ENCODE measurements at places on chromosomes 6 and 20. TPM values are rescaled to one million over a fixed set of nuclear protein-coding genes. Genes with fewer than 3 reads are reported as not detected.

The SLC4A11 gene
- total RNA-seq = 1.1 TPM

The FIG4 gene
- 9.1 TPM for total RNA-seq

The THBD gene
- total RNA-seq = not detected

The TBXT gene
- total RNA-seq = not detected

The LY6G5C gene
- total RNA-seq = 5.4 TPM

The GLP1R gene
- not detected for total RNA-seq

The CCR6 gene
- not detected for total RNA-seq

The CMTR1 gene
- 69.4 TPM for total RNA-seq

The CCN2 gene
- not detected for total RNA-seq

The FLOT1 gene
- 132 TPM for total RNA-seq

The AIF1 gene
- 70.2 TPM for total RNA-seq

The CYB5R4 gene
- 31.2 TPM for total RNA-seq

The VSTM2L gene
- not detected for total RNA-seq

The TP53TG5 gene
- total RNA-seq = 0.09 TPM

The C4A gene
- 5.2 TPM for total RNA-seq

The ZNF391 gene
- 0.39 TPM for total RNA-seq

The SLC24A3 gene
- total RNA-seq = not detected

The GABRR1 gene
- not detected for total RNA-seq

The OSTM1 gene
- total RNA-seq = 22.1 TPM

The SLC52A3 gene
- total RNA-seq = not detected

The FNDC11 gene
- 0.66 TPM for total RNA-seq

The PRND gene
- not detected for total RNA-seq

The RAMACL gene
- 0.14 TPM for total RNA-seq

The SPATA25 gene
- total RNA-seq = 0.52 TPM

The STX11 gene
- total RNA-seq = 14.5 TPM

The UNC5CL gene
- 1.2 TPM for total RNA-seq
